Muscle of leg (tissue), 16 donors: ENCODE measurements at places on chromosomes 4 and X.

- DNase-seq = no peak
These were observed 60.2 kb upstream of the GRPR start for GRCh38 chrX:16063141-16063540.

DNA sequence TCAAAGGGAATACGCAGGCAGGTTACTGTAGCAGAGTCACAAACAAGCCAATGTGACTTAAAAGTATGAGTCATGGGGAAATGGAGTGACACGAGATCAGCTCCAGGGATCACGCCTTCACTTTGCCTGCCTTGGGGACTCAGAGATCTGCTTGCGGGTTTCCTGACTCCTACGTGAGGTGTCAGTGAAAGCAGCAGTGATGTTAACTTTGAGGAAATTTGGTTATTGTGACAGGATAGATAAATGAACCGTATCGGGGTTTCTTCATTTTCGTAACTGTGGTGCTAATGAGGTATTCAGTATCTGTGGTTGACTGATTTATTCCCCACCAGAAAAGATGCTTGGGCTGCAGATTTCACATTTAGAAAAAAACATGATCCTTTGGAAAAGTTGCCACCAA, 383.3 kb upstream of the ZFP42 start:
- DNase-seq = no peak

- DNase-seq = no peak
These were observed 46.6 kb downstream of the TENM3 start for GRCh38 chr4:182289809-182290208.

DNA sequence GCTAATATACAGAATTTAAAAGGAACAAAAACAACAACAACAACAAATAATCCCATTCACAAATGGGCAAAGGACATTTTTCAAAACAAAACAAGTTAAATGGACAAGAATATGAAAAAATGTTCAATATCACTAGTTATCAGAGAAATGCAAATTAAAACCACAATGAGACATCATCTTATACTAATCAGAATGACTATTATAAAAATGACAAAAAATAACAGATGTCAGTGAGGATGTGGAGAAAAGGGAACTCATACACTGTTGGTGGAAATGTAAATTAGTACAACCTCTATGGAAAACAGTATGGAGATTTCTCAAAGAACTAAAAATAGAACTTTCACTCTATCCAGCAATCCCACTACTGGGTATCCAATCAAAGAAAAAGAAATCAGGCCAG, 92.6 kb downstream of the KIT start:
- DNase-seq = no peak

DNA sequence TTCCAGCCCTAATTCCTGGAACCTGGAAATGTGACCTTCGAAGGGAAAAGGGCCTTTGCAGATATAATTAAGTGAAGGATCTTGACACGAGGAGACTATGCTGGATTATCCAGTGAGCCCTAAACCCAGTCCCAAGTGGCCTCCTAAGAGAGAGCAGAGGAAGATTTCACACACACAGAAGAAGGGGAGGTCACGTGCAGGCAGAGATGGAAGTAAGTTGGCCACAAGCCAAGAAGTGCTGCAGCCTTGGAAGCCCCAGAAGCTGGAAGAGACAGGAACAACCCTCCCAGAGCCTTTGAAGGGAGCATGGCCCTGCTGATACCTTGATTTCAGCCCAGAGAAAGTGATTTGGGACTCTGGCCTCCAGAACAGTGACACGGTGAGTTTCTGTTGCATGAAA, 51.9 kb downstream of the EVC2 start:
- DNase-seq = peak; percentile 14

- no peak for DNase-seq
These were observed 57.3 kb downstream of the KLF8 start for GRCh38 chrX:56289449-56289848.

DNA sequence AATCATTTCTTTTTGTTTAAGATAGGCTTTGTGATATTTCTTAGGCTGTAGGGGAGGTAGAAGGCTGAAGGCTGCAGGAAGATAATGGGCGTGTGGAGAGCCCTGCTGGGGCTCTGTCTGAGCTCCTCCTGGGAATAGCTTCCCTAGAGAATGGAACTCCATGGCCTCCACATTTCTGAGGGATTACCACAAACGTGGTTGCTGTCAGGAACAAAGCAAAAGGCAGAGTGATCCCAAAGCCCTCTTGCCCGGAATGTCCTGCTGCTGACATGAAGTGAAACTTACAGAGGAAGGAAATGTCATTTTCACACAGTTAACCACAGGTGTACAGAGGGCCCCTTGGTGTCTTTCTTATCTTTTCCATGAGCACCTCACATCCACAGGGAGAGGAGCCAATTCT, 89.3 kb downstream of the DDIT4L start:
- DNase-seq = no peak

DNA sequence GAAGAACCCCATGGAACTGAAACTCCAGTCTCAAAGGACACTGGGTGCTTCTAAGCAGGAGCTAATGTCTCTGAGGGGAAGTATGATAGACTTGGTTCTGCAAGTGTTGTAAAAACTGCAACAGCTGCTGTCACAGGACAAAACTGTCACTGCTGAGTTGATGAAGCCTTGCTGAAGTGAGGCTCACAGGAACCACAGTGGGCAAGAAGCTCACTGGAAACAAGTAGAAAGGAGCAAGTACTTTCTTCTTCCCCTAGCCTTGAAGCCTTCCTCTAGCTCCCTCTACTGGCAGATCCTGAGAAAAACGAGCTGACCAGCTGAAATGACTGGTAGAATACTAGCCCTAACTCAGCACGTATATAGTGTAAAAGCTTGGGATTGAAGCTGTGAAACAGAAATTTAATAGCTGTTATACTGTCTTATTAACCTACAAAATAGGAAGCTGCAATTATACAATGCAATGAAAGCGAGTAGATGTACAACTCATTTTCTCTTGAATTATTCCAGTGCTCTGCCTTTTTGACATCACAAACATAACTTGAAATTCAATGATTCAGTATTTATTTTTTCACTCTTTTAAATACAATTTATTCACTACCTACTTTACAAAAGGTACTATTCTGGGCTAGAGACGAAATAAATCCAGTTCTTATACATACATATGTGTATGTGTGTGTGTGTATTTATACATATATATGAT, 91.4 kb downstream of the GABRB1 start:
- peak; percentile 69 for DNase-seq

DNA sequence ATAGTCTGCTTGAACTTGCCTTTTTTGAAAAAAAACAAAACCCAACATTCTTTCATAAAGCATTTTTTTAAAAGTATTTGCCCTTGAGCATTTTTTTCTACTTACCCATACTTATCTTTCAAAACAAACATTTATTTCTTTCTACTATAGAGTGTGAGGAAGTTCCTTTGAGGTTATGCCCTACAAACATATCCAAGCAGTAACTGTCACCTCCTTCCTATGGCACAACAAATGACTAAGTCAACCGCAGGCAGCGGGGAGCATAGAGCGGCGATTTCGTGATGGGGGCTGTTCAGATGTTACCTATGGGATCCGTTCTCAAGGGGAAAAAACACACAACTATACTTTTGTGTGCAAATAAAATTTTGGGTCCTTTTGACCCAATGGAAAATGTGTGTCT, 19.4 kb downstream of the SPRY1 start:
- no peak for DNase-seq

DNA sequence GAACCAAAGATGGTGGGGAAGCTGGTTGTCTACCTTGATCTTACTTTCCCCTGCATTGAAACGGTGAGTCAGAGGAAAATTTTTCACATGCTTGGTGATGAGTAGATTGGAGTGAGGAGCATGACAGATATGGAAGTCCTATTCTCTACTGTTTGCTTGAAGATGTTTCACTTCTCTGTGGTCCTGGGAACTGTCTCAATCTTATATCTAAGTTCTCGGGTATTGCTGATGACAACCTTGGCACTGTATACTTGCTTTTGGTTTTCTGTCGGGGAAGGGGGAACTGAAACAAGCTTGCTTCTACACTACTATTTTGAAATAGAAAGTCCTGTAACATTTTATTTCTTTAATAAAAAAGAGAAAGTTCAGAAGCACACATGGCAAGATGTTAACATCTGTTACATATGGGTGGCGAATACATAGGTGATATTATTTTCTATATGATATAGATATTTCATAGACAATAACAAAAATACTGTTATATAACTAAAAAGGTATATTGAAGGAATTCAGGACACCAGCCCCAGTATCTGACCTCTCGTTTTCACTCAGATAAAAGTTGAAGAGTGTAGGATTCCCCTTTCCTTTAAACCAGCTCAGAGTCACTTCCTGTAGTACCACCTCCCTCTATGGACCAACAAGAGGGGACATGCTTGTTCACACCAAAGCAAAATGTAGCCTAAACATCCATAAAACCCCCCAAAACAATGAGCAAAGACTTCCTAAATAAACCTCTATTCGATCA, 88.8 kb downstream of the FMR1NB start:
- peak; percentile 12 for DNase-seq

DNA sequence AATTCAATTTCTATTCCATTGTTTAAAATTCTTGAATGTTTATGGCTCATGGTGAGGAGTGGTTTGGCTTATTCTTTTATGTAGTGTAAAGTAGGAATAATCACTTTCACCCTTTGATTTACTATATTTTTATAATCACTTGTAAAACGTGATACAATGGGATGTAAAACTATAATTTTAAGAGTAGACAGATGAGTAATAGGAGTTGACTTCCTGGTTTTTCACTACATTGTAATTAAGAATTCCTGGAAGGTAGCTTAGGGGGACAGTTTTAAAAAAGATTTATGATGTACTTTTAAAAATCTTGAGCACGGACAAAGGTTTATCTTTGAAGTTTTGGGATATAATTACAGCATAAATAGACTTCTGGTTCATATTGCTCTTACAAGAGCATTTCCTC, 65.3 kb downstream of the PDGFC start:
- no peak for DNase-seq
